Glomerular endothelial cell (primary cell): ENCODE measurements at places on chromosomes 1 and 21. TPM values are rescaled to one million over a fixed set of nuclear protein-coding genes. Genes with fewer than 3 reads are reported as not detected.

FMO5 gene
- total RNA-seq, result 0.34 and 1.2 TPM in 2 replicates

PPFIA4 gene
- 0.29 and 6.8 TPM in 2 replicates for total RNA-seq

SPRR1A gene
- total RNA-seq, result not detected in 2 replicates

KRTAP19-1 gene
- total RNA-seq, result not detected in 2 replicates

EDARADD gene
- total RNA-seq, result not detected in 2 replicates

DDX20 gene
- total RNA-seq, result 19.9 and 23.1 TPM in 2 replicates

ITLN1 gene
- total RNA-seq, result not detected in 2 replicates

CAPZB gene
- total RNA-seq, result 166 and 215 TPM in 2 replicates

ATP1A4 gene
- total RNA-seq, result not detected in 2 replicates

NRIP1 gene
- total RNA-seq, result 44.9 and 54.1 TPM in 2 replicates

C1orf226 gene
- 1.6 and 4.2 TPM in 2 replicates for total RNA-seq

OR10T2 gene
- total RNA-seq, result not detected in 2 replicates

CASQ2 gene
- not detected in 2 replicates for total RNA-seq

UBXN10 gene
- 0.06 and 0.24 TPM in 2 replicates for total RNA-seq

KRTAP7-1 gene
- total RNA-seq, result not detected in 2 replicates

AGT gene
- total RNA-seq, result not detected in 2 replicates

BRDT gene
- not detected in 2 replicates for total RNA-seq

SLC22A15 gene
- total RNA-seq, result under 0.01 and 0.10 TPM in 2 replicates

KCNC4 gene
- total RNA-seq, result 6.0 and 12.0 TPM in 2 replicates

GBP1 gene
- total RNA-seq, result 24.7 and 60.4 TPM in 2 replicates
